ENCODE measurements at places on chromosomes 1 and 21. TPM values are rescaled to one million over a fixed set of nuclear protein-coding genes. Genes with fewer than 3 reads are reported as not detected.

DNA sequence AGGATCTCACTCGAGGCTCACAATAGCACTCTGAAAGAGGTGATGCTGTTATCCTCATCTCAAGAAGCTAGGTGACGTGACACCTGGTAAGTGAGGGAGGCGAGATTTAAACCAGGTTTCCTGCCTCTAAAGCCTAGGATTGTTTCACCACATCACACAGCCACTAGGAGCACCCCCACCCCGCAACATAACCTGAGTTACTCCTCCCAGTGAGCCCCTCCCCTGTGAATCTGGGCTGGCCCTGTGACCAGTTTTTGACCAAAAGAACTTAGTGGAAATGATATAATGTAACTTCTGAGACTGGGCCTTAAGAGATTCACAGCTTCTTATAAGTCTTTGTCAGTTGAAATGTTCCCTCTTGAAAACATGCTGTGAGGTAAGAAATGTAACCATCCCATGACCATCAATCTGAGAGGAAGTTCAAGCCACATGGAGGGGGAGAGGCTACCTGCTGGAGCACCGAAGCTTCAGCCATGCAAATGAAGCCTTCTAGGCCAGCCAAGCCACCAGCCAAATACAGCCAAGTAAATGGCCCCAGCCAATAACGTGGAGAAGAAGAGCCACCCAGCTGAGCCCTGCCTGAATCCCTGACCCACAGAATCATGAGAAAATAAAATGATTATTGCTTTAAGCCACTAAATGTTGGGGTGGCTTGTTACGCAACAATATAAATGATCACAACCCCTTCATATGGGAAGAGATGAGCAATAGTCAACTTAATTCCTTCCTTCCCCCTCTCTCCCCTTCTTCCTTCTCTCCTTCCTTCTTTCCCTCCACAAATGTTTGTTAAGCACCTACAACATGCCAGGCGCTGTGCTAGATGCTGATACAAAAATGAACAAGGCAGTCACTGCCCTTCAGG lies 61.0 kb upstream of the FAM20B start:
- no peak for DNase-seq

DNA sequence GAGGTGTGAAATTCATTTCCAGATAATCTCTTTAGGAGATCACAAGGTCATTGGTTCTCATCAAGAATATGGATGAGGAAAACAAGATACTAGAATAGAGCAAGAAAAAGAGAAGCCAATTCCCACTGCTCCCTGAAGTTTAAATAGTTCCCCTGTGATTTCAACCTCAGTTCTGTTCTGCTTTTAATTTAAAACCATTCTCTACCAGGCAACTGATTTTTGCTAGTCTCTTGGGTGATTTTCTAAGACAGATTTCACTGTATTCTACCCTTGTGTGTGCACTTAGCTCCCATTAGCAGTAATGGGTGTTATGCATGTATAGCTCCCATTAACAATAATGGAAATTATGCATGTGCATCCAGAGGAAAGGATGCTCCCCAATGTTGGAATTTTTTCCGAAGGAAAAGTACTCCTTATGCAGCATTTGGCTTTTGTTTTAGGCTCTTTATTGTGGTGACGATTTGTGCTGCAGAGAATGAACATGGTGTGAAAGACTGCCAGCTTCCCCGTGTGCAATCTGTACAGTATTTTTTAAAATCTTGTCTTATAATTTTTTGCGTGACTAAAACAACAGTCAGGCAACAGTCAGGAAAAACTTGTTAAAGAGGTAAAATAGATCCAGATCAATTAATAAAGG lies 144.0 kb upstream of the ZRANB2 start:
- DNase-seq: no peak

The SIPA1L2 gene
- 45.5 TPM for total RNA-seq

The CSMD2 gene
- 1.1 TPM for total RNA-seq

The SLC16A1 gene
- 9.8 TPM for total RNA-seq

DNA sequence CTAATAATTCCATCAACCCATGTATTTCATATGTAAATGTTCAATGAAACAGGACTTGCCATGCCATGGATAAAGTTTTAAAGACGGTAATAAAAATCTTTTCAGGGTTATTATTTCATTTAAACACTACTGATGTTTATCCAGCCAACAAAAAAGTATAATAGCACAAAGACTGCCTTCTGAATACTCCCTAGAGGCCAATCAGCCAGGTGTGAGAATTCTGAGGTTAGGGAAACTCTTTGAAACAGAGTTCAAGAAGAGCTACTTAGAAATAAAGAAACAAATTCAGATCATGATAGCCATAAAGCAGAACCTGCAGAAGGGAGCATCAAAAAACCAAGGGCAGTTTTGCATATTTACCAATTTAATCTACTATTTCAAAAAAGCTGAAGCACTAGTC lies 48.7 kb downstream of the AKT3 start:
- no peak for DNase-seq

- no peak for DNase-seq
Measured at GRCh38 chr1:5601516-5601915, 390.7 kb downstream of the NPHP4 start.

- no peak for DNase-seq
Measured at GRCh38 chr1:237901299-237901934, 10.7 kb upstream of the ZP4 start.

DNA sequence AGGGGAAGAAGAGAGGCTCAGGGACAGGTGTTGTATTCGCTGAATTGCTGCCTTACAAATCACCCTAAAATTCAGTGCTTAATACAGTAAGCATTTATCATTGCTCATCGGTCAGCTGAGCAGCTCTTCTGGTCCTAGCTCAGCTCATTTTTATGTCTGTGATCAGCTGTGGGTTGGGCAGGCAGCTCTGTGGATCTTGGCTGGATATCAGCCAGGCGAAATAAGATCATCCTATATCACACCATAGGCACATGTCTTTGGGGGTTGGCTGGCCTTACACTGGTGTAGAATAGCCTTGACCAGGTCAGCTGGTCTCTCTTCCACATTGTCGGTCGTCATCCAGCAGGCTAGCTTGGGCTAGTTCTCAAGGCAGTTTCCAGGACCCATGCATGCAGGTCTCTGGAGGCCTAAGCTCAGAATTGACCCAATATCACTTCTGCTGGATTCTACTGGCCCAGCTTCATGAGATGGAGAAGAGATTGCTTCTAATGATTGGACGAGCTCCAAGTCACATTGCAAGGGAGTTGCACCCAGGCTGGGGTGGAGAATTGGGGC lies 448.6 kb downstream of the KIF26B start:
- DNase-seq: no peak

DNA sequence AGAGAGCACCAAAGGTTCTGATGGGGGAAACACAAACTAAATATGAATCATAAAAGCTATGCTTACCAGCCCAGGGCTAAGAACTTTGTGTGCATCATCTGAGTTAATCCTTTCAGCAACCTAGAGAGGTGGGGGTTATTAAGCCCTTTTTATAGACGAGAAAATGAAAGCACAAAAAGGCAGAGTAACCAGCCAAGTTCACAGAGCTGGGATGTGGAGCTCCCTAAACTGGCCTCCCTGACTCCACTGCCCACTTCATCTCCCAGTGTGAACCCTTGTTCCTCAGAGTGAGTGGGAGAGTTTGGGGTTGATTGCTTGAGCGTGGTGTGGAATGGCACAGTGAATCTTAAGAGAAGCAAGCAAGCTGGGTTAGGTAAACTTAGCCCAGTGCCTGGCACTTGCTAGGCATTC lies 10.8 kb upstream of the BCAR3 start:
- no peak for DNase-seq

DNA sequence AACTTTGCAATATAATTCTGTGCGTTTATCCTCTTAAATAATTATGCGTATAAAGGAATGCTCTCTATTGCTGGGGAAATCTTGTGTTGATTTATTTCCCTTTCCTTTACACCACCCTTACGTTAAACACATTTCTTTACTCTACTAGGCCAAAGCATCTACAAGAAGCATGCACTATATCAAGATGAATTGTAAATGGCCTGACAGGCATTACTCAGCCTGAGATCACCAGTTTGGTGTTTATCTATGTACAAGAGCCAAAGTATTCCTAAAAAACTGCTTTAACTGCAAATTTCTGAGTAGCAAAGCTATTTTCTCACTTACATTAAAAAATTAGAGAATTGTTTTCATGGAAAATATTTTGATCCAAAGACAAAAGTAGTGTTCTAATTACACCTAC lies 114.8 kb downstream of the TYW3 start:
- DNase-seq: no peak

The CBR1 gene
- total RNA-seq: 72.9 TPM

GRCh38 chr1:22323141-22323845 lies 128.4 kb upstream of the ZBTB40 start:
- no peak for DNase-seq
